ENCODE measurements at places on chromosomes 3 and 15.

- no peak for DNase-seq
Measured at GRCh38 chr3:65259946-65260345, 572.1 kb upstream of the ADAMTS9 start.

DNA sequence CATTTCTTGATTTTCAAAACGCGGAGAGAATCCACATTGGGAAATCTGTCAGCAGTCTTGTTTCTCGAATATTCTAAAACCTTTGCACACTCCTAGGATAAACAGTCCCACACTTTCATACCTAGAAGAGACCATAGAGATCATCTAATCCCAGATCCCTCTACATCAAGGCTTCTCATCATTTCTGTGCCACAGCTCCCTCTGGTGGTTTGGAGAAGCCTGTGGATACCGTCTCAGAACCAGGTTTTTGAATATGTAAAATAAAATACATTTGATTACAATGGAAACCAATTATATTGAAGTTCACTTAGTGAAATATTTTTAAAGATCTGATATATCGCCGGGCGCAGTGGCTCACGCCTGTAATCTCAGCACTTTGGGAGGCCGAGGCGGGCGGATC is 211.9 kb upstream of the GOLGA6L4 start:
- no peak for DNase-seq

GRCh38 chr3:172309741-172310427 is 138.4 kb downstream of the GHSR start:
- DNase-seq, result no peak

- DNase-seq, result no peak
Measured at GRCh38 chr3:125401402-125401801, 26.3 kb upstream of the ZNF148 start.

DNA sequence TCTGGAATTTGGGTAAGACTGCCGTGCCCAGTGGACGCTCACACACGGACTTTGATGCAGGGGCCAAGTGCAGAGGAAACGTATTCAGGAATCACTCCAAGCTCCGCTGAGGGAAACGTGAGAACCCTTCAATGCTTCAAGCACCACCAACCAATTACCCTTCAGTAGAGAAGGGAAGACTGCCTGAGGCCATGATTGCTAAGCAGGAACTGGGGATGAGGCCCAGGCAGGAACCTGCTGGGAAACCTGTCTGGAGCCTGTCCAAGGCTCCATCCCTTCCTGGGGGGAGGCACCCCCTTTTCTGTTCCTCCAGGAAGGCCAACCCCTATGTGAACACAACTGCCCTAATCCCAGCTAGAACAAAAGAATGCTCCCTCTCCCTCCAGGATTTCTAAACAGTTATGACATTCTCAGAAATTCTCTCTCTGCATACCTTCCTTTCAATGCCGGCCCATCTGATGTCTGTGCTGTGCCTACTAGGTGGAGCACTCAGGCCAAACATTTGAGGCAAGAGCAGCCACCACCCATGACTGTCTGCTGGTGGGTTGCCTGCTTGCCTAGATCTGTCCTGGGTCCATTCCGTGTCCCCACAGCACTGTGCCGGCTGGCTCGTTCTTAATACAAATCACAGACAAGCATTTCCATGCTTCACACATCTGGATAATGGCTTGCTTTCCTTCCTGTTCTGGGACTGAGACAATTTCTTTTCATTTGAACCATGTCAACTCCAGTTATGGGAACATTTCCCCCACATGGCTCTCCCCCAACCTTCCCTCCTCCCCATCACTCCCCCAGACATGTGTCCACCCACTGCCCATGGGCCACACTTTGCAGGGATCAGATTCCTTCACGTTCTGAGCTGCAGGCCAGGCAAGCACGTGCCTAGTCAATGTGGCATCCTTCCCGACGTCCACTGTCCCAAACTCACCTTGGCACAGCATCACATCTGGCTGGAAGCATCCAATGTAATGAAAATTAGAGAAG is 149.4 kb downstream of the ADAMTS17 start:
- no peak for DNase-seq

DNA sequence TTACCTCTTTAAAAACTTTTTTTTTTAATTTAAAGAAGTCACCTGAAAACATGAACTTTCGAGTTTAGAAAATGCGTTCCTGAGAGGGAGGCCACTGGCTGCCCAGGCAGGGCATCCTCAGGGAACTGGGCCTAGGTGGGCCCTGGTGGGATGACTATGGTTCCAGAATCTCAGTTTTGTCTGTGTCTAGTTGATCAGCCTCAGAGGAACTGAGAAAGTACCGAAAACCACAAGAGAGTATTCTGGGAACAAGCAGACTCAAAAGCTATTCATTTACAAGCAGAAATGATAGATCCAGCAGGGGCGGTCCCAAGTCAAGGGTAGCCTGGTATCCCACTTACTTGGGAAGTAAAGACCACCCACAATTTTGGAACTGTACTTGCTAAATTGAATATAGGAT is 10.5 kb downstream of the WWTR1 start:
- DNase-seq, result no peak

DNA sequence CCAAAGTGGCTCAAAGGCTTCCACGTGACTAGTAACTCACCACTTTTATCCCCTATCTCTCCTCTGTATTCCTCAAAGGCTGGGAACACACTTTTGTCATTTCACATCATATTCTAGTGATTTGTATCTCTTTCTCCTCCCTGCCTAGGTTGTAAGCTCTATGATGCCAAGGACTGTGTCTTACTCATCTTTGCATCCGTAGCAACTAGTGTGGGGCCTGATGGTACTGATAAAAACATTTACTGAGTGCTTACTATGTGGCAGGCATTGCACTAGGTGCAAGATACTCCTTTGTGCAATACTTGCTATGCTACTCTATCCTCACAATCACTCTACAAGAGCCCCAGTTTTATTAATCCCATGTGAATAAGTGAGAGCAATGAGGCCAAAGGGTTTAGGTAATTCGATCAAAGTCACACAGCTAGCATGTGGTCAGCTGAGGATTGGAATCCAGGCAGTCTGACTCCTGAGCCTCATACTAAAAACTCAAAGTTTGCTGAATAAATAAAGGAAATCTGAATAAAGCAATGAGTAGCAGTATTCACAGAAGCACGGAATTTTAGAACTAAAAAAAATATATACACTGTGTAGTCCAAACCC is 342.6 kb upstream of the ICE2 start:
- DNase-seq, result no peak

GRCh38 chr3:75886971-75887526 is 101.7 kb upstream of the ZNF717 start:
- DNase-seq, result no peak

DNA sequence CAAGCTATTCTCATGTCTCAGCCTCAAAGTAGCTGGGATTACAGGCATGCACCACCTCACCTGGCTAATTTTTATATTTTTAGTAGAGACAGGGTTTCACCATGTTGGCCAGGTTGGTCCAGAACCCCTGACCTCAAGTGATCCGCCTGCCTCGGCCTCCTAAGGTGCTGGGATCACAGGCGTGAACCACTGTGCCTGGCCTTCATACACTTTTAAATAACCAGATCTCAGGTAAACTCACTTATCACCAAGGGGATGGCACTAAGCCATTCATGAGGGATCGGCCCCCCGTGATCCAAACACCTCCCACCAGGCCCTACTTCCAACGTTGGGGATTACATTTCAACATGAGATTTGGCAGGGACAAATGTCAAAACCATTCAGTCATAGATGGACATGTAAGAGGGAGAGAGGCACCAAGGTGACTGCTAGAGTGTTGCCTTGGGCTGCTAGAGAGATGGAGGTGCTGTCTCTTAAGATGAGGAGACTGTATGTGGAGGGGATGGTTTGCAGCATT is 13.3 kb upstream of the DOCK3 start:
- no peak for DNase-seq

DNA sequence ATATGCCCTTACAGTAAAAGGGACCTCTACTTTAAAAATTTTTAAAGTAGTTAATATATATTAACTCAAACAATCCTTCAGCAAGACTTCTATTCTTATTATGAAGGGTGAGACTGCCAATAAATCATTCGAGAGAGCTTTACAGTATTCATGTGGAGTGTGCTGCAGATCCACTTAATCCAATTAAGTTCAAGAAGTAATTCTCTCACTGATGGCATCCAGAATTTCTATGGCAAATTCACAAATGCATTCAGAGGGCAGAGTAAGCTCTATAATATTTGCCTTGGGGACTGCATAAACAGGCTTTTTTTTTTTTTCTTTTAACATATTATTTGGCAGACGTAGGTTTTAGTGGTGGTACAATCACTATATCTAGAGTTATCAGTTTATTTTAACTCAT is 692.0 kb downstream of the NLGN1 start:
- DNase-seq, result no peak

- DNase-seq, result no peak
Measured at GRCh38 chr15:43932907-43933306, 106.1 kb downstream of the WDR76 start.

GRCh38 chr15:39075756-39076341 is 505.0 kb upstream of the THBS1 start:
- DNase-seq, result no peak

- DNase-seq, result no peak
Measured at GRCh38 chr15:79617071-79617470, 184.9 kb downstream of the MINAR1 start.

DNA sequence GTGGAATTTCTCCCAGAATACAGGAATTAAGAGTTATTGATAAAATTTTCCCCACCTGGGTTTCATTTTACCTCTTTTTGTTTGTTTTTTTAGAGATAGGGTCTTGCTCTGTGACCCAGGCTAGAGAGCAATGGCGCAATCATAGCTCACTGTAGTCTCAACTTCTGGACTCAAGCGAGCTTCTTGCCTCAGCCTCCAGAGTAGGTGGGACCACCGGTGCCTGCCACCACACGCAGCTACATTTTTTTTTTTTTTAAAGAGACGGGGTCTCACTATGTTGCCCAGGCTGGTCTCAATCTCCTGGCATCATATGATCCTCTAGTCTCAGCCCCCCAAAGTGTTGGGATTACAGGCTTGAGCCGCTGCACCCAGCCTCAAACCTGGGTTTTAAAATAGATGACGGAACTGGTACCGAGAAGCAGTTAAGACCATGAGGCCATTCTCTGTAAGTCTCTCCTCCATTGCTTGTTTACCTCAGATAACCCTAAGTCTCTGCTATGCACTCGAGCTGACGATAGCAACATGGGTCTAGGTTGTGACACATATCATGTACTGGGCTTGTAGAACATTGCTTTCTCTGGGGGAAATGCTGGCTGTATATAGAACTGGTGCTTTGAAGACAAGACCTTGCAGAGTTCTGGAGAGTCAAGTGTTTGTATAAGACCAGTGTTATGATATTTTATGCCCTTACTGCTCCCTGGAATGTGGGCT is 16.4 kb downstream of the ETV5 start:
- DNase-seq, result no peak

DNA sequence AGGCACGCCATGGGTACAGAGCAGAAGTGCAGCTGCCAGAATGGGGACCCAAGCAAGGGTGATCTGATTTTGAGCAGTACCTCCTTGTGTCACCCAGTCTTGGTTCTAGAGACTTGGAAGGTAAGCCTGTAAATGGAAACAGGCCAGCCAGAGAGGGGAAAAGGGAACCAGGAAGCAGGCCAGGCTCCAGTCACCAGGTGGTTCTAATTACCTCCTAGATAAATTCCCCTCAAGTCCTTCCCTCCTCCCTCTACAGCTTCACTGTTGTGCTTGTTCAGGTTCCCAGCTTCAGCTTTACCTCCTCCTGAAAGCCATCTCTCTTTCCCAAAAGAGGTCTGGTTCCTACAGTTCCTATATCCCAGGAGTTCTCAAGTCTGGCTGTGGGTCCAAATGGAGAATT is 58.8 kb upstream of the SLC7A14 start:
- no peak for DNase-seq

DNA sequence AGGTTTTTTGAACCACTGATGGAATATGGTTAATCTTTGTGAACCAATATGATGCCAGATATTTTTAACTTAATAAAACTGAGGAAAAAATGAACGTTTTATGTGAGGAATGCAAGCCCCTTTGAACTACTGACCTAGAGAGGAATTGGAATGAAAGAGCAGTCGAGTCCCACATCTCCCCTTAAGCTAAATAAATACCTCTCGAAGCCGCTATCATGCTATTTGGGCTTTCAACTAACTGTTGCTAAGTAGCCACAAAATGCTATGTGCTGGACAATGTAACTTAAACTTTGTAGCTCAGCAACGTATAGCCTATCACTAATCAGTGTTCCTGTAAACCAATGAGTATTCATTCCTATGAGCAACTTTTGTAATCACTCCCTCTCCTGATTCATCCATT is 1037.2 kb downstream of the SQOR start:
- DNase-seq, result no peak

DNA sequence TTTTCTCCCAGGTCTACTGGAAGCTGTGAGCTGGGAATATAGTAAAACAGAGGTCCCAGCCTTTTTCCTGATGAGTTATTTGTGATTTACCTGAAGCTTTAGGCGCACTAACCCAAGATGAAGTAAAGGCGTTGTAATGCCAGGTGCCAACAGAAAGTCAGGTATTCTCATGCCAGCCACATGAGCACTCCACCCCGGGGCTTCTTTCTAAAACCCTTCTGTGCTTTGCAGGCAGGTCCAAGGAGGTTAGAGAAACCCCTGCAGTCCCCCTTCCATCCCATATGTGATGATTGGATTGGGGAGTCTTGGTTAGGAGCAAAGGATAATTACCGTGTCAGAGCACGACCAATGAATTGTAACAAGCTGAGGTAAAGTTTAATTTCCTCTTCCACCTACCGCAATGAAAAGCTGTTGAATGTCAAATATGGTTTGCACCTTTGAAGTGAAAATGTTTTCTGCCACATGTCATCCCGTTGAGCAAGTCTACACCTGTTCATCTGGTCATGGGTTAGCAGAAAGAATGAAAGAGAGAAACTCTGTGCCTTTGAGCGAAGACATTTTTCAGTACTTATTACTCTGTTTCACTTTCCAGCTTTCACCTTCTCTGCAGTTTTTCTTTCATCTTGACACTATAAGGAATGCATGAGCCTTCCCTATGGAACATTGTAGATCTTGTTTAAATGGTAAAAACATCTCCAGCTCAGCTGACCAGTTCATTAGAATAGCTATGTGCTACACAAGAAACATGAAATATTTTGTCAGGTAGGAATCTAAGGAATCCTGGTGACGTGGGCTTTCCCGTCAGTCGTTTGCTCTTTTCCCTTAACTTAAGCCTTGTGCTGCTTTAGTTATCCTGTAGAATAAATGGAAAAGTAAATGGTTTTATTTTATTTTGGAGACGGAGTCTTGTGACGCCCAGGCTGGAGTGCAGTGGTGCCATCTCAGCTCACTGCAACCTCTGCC is 204.6 kb upstream of the IL12A start:
- DNase-seq, result no peak

- DNase-seq, result no peak
Measured at GRCh38 chr3:195612075-195612800, 28.5 kb upstream of the APOD start.

GRCh38 chr3:20404741-20405100 is 218.7 kb upstream of the SGO1 start:
- no peak for DNase-seq

DNA sequence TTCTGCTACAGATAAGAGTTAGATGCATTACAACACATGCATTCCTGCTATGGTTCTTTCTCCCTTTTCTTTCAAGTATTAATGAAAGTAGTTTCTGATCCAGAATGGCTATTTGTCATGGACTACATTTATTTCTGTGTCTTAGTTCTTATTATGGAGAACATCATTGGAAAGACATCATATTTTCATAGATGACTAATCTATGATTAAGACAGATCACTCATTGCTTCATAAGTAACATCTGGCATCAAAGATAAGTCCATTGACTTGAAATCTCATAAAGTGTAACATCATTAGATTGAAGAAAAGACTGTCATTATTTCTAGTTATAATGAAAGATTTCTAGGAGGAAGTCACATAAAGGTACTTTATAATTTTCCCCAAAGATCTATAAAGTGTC is 366.7 kb downstream of the NSUN3 start:
- no peak for DNase-seq

GRCh38 chr3:184814214-184814613 is 2.2 kb downstream of the VPS8 start:
- DNase-seq, result no peak

GRCh38 chr15:69609176-69609575 is 156.6 kb downstream of the RPLP1 start:
- DNase-seq, result no peak
